ENCODE measurements at places on chromosomes 5 and 9. TPM values are rescaled to one million over a fixed set of nuclear protein-coding genes. Genes with fewer than 3 reads are reported as not detected.

Gene CCL27
- not detected for polyA plus RNA-seq

- no peak for DNase-seq
These were observed 17.5 kb downstream of the TLE1 start for GRCh38 chr9:81671880-81672280.

DNA sequence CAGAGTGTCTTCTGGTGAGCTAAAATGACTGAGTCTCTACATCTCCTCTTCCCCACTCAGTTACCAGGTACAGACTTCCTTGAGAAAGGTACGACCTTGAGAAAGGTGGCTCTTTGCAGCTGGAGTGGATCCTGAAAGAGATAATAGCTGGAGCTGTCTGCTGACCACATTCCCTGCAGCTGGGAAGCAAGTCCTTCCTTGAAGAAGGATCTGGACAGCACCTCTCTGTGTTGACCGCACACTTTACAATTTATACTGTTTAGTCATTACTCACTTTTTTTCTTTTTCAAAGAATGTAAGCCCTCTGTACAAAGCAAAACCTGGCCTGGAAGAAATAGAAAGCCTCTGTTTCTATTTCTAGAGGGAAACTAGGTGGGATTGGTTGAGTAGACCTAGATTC is 148.8 kb downstream of the MACIR start:
- DNase-seq: no peak

DNA sequence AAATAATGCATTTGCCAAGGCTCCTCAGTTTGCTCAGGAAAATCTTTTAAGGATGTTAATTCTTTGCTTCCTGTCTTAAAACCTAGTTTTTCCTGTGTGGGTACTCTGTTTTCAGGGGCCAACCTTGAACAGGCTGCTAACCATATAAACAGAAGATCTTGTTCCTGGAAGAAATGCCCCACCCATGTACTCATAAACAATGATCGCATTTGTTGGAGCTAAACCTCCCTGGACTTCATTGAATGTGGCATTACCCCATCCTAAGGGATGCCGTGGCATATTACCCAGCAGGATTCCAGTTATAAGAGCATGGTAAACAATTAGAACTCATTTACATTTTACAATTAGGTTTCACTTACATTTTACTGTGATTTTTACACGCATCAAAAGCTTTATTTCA is 436.0 kb downstream of the ZNF608 start:
- no peak for DNase-seq

DNA sequence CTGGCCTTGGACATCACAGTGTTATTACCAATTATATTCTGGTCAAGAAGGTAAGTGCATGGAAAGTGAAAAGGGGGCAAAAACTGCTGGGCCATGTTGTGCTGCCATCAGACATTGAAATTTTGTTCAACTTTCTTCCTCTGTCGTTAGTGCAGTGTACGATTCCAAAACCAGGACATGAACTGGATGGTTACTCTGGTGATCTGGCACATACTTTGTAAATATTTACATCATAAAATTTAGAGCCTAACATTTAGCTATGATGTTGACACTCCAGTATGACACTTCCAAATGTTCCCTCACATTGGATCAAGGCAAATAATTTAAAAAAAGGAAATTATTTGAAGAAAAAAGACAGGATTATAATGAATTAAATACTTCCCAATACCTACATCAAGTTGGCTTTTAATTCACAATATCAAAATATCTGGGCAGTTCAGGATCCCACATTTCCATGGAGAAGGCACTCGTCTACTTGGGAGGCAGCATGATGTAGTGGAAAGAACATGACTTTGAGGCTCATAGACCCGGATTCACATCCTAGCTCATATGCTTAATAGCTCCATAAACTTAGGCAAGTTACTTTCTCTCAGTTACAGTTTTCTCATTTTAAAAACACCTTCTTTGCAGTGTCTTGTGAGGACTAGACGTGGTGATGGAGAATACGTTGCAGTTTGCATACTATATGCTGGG is 342.5 kb upstream of the MPDZ start:
- DNase-seq: no peak
